ENCODE measurements at places on chromosomes 6 and 20.

DNA sequence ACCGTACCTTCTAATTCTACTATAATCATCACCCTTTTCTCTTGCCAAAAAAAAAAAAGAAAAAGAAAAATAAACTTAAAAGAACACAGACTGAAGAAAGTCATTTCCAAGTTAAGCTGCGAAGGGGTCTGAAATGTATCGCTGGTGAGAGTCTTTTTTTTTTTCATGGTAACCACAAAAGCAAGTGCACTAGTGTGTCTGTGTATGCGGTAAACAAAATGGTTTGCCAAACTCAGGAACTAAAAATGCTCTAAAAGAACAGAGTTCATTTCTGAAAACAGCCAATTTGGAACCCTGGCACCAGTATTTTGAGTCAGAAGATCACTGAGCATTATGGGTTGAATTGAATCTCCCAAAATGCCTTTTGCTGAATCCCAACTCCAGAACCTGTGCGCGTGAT is 46.6 kb downstream of the CDH4 start:
- DNase-seq: no peak

GRCh38 chr20:1299522-1299921 is 29.4 kb downstream of the SDCBP2 start:
- no peak for DNase-seq

DNA sequence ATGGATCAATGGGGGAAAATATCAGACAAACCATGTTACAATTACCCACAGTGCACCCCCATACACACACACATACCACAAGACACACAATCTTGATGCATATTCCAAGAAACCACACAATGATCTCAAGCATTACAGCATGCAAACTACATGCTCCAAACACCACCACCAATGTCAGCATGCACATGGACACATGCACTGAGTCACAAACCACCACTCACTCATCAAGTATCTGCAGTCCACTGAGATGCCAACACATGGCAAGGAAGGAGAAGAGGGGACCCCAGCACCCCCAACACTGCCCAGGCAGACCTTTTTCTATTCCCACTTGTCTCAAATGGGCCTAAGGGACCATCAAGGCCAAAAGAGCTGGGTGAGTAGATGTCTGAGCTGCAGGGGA is 91.6 kb downstream of the PREX1 start:
- DNase-seq: no peak

GRCh38 chr6:105587349-105588122 is 184.7 kb upstream of the PREP start:
- no peak for DNase-seq

- DNase-seq: no peak
These were observed 93.4 kb downstream of the ZMYND8 start for GRCh38 chr20:47263080-47263464.

DNA sequence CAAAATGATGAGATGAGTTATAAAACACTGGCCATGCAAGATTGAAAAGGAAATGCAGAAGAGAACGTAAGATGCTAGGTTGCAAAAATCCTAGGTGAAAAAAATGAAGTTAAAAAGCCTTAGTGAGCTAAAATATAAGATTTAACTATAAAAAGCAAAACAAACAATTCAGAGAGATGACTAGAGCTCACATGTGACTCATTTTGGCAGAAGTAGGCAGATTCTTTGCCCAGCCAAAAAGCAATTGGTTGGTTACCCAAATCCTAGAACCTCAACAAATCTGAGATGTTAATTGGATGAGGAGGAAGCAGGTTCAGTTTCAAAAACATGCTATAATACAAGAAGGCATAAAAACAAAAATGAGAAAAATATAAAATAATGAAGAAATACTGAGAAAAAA is 249.1 kb downstream of the OGFRL1 start:
- DNase-seq: no peak

GRCh38 chr6:154951345-154952200 is 43.5 kb upstream of the TIAM2 start:
- DNase-seq: no peak

GRCh38 chr20:51160821-51161220 is 137.9 kb upstream of the KCNG1 start:
- DNase-seq: no peak

- no peak for DNase-seq
These were observed 24.7 kb upstream of the HIVEP1 start for GRCh38 chr6:11987386-11987785.

DNA sequence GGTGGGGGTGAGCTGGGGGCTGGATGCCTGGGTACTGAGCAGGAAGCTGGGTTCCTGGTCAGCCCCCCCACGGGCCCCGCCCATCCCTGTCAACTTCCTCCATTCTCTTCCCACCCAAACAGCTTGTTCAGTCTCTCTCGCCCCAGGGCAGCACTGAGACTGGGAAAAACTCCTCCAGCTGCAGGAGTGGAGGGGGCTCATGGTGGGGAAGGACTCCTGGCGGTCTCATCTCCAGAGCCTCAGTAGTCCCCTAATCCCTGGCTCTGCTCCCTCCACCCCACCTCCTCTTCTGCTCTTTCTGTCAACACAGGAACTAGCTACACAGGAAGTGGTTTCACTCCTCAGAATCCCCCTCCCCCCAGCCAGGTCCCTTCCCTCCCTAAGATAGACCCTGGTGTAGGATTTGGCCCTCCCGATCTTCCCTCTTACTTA is at the start of gene GPSM3:
GPSM3 (minus strand) TSS at position 36 of the 432 bp plus-strand sequence. CDS start 130 bp downstream, outside the sequence.
- DNase-seq: no peak

DNA sequence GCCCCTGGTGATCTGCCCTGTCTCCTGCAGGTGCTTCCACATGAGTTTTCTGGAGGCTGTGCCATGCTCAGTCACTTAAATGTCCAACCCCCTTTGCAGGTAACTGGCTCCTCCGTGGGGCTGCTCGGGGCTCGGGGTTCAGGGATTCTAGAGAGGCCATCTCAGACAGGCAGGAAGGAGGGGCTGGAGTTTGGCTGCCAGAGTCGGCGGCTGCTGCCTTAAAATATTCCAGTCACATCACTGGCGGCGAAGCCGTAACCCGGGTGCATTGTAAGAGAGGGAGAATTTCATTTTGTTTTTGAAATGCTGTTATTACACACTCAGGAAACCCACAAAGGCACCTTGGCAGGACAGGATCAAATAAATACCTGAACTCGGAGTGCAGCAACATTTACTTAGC is 212.9 kb upstream of the PMEPA1 start:
- DNase-seq: no peak

DNA sequence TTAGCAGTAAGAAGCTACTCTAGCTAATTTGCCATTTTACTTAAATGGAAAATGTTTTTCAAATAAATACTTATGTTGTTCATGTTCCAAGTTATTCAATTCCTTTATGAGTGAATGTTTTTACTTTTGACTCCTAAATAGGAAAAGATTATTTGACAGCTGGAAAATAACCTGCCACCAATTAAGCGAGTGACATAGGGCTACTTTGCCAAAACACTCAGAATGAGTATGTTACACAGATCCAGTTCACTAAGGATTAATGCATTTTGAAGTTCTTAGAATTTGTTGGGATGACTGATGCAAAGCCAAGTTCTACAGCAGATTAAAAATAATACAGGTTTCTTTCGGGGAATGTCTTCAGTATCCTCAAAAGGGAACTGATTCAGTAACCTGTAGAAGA is 144.4 kb downstream of the ADGRG6 start:
- no peak for DNase-seq

- peak; percentile 46 for DNase-seq
These were observed 572 bp downstream of the SLC2A4RG start for GRCh38 chr20:63740070-63740626.

DNA sequence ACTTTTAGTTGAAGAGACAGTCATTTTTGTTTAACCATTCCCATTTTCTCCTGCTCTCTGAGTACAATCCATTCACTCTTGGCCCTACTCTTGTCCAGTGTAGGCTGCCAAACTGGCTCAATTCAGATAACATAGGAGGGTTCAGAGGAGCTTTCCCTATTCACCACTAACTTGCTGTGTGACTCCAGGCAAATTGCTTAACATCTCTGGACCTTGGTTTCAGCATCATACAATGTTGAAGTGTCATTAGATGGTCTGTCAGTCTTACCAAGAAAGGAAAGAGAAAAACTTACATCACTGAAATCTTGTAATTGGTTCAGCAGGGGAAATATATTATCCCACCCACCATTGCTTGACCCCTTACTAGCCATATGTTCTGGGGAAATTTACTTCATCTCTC is 171.4 kb upstream of the MCHR2 start:
- DNase-seq: no peak

- DNase-seq: peak; percentile 51
These were observed 815.5 kb upstream of the SLC35B3 start for GRCh38 chr6:9250852-9251251.

- no peak for DNase-seq
These were observed 968.4 kb upstream of the SLC35B3 start for GRCh38 chr6:9403736-9404135.

DNA sequence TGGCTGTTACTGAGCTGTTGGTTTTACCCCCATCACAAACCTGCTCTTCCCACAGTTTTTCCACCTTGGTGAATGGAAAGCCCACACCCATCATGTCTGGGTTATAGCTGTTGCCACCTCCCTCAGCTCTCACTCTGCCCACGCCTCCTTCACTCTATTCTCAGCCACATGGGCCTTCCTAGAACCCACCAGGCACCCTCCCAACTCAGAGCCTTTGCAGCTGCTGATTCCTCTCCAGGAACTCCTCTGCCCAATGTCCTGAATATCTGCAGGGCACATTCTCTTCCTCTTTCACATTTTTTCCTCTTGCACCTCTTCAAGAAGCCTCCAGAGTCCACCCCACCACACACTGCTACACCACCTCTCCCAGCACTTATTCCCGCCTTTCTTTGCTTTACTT is 177.4 kb downstream of the TBXT start:
- DNase-seq: no peak

DNA sequence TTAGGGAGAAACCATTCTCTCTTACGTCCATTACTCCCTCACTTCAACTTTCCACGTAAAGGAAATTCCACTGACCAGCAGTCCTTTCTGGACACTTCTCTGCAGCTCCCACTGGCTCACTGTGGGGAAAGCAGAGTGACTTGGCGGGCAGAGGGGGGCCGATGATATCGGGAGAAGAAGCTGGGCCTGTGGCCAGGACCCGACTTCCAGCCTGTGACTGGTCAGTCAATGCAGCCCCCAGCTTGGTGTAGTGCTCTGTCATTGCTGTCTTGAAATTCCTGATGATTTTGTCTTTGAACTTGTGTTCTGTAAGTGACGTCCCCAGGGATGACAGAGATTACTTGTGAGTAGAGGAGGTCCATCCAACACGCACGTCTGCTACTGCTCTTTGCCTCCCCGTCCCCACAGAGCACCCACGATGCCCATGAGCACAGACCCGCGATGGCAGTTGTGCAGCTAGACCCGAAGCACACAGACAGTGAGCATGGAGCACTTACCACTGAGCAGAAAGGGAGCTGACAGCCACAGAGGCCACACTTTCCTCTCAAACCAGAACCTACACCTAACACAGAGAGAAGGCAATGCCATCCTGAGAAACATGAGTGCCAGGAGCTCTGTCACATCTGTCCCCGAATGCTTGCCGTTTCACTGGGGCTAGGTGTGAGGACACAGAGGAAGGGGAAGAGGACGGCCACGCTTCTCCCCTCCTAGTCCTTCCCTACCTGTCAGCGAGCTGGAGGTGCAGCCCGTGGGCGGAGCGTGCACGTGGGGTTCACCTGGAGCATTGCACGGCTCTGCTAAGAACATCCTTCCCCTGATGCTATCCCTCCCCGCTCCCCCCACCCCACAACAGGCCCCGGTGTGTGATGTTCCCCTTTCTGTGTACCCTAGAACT is 25.7 kb downstream of the DACT2 start:
- DNase-seq: no peak

DNA sequence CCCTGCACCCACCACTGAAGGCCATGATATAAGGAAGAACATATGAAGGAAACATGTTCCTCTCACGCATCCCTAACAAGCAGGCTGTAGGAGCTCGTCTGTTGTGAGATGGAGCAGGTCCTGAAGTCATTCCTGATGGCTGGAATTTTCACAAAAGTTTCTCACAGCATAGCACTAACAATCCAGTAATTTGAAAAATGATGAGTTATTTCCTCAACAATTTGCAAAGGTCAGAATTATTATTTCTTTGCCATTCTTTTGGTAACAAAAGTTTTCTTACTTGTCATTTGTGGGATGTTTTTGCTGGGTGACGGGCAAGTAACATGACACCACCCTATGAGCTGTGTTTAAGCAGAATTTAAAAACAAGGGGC is 27.6 kb upstream of the FRMD1 start:
- no peak for DNase-seq

DNA sequence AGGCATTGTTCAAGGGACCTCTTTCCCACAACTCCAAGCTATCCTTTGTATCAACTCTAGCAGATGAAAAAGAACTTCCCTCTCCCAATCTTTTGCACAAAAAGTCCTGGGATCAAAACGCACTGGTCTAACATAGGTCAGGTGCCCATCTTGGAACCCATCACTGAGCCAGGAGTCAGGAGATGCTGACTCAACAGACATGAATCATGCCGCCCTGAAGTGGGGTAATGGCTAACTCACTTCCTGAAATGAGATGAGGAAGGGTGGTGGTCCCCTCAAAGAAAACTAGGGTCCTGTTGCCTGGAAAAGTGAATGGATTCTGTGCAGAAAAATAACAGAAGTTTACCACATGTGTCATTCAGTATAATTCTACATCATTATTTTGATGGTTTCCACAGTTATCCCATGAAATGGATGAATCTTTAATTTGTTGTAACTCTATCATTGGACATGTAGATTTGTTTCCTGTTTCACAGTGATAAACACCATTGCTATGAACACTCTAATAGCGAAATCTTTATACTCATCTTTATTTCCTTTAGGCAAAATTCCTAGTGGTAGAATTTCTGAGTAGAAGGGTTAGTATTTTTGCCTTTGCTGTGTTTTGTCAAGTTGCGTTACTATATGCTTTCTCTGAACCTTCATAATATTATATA is 151.3 kb downstream of the SLC16A10 start:
- DNase-seq: no peak

DNA sequence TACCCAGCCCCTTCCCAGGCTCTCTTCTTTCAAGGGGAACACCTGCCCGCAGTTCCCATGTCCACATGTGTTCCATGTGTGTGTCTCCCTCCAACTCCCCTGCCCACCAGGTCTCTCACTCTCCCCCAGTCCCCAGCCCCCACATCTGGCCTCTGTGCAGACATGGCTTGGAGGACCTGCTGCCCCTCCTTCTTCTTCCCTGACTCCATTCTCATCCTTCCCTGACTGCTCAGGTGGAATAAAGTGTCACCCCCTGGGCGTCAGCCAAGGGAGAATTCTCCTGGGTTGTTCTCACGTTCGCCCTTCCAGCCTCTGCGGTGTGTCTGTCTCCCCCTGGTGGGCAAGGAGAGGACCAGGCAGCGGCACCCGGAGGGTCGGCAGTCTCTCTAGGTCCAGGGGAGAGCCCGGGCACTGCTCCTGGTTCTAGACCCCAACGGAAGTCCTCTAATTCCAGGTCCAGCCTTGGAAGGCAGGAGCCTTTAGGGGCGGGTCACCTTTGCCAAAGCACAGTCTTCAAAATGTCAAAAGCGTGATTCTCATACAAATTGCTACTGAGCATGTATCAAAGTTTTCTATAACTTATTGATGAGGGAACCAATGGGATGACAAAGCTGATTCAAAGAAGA is 50.5 kb downstream of the EBF4 start:
- peak; percentile 72 for DNase-seq

GRCh38 chr6:141195251-141195832 is 937.4 kb upstream of the GJE1 start:
- no peak for DNase-seq
